Caco-2 (cell line): ENCODE measurements at places on chromosomes 13 and 19. TPM values are rescaled to one million over a fixed set of nuclear protein-coding genes. Genes with fewer than 3 reads are reported as not detected.

GRCh38 chr13:76647550-76647949 lies 238.7 kb downstream of the KCTD12 start:
- DNase-seq: no peak

DNA sequence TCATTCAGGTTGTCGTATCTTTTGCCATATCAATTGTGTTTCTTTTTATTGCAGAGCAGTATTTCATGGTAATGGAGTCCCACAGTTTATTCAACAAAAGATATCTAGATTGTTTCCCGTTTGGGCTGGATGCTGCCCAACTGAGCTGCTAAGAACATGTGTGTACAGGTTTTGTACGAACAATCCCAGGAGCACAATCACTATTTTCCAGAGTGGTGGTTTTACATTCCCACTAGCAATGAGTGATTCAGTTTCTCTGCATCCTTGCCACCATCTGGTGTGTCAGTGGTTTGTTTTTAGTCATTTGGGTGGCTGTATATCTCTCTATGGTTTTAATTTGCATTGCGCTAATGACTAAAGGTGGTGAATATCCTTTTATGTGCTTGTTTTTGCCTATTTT lies 52.7 kb upstream of the ZDHHC20 start:
- DNase-seq: no peak

Gene PSG6
- 0.18 TPM in 1 of 2 replicates, not detected in the other for total RNA-seq

DNA sequence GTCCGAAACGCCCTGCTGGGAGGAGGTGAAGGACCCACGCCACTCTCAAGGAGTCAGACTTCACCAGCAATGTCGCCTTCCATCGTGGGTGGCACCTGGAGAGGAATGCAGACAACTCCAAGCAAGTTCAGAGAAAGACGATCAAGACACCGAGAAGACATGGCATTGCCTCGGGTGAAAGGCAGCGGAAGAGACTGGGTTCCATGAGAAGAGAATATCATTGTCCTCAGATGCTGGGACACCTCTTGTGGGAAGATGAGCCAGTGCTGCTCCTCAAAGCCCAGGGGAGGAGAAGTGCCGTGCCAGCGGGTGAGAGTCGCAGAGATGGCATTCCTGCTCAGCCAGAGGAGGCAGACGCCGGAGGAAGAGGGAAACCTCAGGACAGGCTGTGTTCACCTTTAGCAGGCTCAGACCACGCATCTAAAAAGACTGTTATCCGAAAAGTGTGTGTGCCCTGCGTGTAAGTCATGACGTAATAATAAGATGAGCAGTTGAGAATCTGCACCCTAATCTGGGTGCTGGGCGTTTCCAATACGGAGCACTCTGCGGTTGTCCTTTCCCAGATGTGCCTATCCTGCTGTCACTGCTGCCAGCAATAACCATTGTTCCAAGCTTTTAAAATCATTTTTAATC lies 144.6 kb upstream of the SPACA7 start:
- no peak for DNase-seq

GRCh38 chr19:46981286-46981945 lies 38.2 kb upstream of the NPAS1 start:
- no peak for DNase-seq

- DNase-seq: no peak
Measured at GRCh38 chr19:18851673-18852325, 20.0 kb downstream of the UPF1 start.

DNA sequence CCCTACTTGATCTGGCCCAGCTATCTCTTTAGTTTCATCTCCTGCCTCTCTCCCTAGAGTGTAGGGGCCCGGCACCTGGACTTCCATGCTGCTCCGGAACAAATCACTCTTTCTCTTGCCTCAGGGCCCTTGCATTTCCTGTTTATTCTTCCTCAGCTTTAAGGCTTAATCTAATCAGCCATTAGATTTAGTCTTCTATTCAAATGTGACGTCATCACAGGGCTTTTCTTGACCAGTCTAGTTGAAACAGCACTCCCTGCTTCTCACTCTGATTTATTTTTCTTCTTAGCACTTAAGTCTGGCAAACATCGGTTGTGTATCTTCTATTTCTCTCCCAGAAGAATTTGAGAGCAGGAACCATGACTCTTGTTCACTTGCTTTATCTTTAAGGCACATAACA lies 564.1 kb downstream of the EFNB2 start:
- DNase-seq: no peak

DNA sequence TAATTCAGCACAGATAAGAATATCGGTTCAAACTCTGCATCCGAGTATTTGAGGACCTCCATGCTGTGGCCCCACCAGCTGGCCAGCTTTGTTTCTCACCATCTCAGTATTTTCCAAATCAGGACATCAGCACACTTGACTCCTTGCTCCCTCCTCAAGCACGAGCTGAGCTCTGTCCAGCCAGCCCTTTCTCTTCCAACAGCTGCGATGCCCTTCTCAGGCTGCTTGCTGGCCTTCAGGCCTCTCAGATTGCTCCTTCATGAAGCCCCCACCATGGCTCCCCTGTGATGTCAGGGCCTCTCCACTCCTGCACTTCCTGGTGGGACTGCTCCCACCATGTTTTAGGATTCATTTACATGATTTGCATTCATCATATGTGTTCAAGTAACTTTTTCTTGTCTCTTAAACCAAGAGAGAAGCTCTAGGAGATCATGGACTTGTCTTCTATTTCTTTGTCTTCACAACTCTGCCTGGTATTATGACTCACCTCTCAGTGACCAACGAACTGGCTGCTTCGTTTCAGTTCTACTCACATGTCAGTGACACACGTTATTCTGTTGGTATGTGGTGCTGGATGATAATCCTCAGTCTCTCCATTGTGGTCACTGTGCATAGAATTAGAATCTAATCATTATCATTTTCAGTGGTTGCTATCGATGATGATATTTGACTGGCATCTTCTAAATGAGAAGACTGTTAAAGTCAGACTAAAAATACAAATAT lies 471.7 kb downstream of the EFNB2 start:
- no peak for DNase-seq

Gene CLDN10
- total RNA-seq: not detected in 2 replicates

DNA sequence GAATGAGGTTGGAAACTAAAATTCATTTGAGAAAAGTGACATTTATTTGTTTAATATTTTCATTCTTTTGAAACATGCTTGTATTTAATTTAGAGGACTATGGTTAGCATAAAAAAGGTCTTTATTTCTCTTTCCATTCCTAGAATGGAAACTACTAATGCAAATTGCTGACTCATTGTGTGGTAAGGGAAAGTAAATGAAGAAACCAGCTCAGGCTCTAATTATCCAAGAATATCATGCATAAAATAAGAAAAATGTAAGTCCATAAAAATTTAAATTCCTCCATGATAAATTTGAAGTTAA lies 777.0 kb upstream of the SLITRK1 start:
- no peak for DNase-seq

DNA sequence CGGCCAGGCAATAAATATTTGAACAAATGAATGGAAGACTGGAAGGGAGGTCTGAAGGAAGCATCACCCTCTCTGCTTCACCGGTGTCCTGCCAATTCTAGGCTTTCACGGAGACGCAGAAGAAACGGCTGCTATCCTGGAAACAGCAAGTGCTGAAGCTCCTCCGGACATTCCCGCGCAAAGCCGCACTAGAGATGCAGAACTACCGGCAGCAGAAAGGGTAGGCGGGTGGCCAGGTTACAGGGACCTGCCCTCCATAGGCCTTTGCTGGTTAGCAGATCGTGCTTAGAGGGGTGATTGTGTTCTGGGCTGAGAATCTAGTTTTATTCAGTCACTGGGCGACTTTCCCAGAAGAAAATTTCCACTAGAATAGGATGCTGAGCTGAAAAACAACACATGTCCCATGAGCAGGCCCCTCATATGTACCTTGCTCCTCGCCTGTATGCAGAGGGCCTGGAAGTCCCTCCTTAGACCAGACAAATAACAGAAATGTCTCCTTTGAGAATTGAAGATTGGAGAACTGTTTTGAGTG lies 11.0 kb downstream of the PAF1 start:
- DNase-seq: no peak

Gene LAMP1
- 244 and 245 TPM in 2 replicates for total RNA-seq

Gene ZNF541
- total RNA-seq: not detected in 2 replicates

DNA sequence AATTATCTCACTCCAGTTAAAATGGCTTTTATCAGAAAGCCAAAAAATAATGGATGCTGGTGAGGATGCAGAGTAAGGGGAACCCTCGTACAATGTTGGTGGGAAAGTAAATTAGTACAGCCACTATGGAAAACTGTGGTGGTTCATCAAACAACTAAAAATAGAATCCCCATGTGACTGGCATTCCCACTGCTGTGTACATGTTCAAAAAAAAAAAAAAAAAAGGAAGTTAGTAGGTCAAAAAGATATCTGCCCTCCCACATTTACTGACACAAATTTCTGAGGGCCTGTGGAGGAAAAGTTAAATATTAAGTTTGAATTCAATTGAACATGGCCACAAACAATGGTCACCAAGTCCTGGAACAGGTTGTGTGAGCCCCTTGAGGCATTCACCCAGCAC lies 9.8 kb upstream of the ZSCAN5A start:
- no peak for DNase-seq

GRCh38 chr13:74040200-74040599 lies 94.0 kb downstream of the KLF12 start:
- DNase-seq: peak; percentile 76

- DNase-seq: no peak
Measured at GRCh38 chr19:42250666-42251531, 4.0 kb downstream of the ERF start.

Gene LMTK3
- total RNA-seq: 22.4 and 22.6 TPM in 2 replicates

- no peak for DNase-seq
Measured at GRCh38 chr13:52651897-52652195, 790 bp upstream of the SUGT1 start.

- DNase-seq: no peak
Measured at GRCh38 chr19:16197188-16197621, 506 bp upstream of the AP1M1 start.

Gene KIR2DL3
- total RNA-seq: not detected in 2 replicates

GRCh38 chr19:9296336-9296735 lies 13.3 kb downstream of the ZNF699 start:
- DNase-seq: no peak

Gene ZNF225
- 4.3 and 4.8 TPM in 2 replicates for total RNA-seq

Gene ATG4D
- total RNA-seq: 34.3 and 34.6 TPM in 2 replicates

DNA sequence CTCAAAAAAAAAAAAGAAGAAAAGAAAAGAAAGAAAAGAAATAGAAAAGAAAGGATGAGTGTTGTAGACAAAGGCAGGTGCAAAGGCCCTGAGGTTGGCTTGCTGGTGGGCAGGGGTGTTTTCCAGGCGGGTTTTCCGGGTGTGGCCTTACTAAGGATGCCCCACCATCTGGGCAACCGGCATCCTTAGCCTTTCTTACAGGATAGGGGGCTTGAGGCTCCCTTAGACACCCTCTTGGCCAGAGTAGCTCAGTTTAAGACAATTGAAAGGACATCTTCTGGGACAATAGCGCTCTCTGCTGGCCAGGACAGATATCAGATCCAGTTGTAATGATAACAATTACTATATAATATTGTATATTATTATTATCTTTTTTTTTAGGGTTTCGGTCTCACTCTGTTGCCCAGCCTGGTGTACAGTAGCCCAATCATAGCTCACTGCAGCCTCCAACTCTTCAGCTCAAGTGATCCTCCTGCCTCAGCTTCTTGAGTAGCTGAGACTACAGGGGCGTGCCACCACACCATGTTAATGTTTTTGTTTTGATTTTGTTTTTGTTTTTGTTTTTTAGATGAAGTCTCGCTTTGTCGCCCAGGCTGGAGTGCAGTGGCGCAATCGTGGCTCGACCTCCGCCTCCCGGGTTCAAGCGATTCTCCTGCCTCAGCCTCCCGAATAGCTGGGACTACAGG lies 1.4 kb upstream of the QTRT1 start:
- peak; percentile 62 for DNase-seq

Gene C1QTNF9B
- not detected in 2 replicates for total RNA-seq

DNA sequence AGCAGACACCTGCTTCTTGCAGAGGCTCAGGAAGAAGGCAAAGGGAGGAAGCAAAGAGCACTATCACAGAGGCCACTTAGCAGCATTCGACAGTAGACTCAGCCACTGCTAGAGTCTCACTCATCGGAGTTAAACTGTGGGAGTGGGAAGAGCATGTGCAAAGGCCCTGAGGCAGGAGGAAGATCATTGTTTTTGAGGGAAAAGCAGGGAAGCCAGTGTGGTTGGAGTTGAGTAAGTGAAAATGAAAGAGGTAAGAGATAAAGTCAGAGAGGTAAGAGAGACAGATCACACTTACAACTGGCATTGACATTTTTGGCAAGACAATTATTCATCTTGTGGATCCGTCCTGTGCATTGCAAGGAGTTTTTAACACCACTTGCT lies 41.1 kb upstream of the CEACAM20 start:
- no peak for DNase-seq

- no peak for DNase-seq
Measured at GRCh38 chr13:66723576-66723975, 506.6 kb downstream of the PCDH9 start.

Gene KLK11
- total RNA-seq: not detected in 2 replicates

DNA sequence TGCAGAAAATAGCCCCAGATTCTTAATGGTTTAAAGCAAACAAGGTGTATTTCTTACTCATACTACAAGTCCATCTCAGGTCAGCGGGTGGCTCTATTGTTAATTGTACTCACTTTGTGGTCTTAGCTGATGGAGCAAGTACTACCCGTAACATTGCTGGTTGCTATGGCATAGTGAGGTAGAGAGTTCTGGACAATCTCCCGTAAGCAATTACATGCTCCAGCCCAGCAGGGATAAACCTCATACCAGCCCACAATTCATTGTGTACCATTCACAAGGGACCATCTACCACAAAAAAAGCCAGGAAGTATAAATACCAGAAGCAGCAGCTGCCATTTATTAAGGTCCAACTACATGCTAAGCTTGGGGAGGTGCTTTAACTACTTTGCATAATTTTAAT lies 167.1 kb downstream of the PCDH9 start:
- no peak for DNase-seq

GRCh38 chr19:17158584-17158983 lies 56.6 kb upstream of the USE1 start:
- no peak for DNase-seq

DNA sequence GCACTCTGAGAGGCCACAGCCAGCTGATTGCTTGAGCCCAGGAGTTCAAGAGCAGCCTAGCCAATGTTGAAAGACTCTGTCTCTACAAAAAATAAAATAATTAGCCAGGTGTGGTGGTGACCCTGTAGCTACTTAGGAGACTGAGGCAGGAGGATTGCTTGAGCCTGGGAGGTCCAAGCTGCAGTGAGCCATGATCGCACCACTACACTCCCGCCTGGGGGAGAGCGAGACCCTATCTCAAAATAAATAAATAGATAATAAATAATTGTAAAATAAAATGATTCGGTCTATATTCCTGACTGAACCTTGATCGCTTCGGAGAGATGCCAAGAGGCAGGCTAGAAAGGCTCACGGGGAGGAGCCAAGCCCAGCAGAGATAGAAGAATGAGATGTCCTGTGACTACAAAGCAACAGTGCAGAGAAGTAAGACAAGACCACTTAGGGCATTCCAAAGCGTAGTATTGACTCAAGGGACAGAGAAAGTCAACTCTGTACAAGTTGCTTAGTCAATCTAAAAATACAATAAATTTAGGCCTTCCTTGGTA lies 12.8 kb downstream of the SHISA2 start:
- no peak for DNase-seq

DNA sequence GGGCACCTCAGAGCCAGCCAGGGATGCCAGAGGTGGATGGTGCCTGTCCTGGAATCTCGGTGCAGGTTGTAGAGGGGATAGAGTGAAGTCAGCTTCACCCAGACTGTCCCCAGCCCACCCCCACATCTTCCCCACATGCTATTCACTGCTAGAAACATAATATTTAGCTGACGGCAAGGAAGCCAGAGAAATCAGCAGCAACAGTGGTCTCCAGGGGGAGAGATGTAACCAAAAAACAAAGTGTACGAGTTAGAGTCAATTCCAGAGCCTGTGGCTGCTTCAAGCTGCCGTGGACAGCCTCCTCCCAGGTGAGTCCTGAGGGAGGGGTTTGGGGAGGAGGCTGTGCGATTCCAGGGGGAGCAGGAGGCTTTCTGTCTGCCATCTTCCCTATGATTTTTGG lies 97.6 kb downstream of the ZNF536 start:
- no peak for DNase-seq
